ENCODE measurements at places on chromosomes 13 and 19.

DNA sequence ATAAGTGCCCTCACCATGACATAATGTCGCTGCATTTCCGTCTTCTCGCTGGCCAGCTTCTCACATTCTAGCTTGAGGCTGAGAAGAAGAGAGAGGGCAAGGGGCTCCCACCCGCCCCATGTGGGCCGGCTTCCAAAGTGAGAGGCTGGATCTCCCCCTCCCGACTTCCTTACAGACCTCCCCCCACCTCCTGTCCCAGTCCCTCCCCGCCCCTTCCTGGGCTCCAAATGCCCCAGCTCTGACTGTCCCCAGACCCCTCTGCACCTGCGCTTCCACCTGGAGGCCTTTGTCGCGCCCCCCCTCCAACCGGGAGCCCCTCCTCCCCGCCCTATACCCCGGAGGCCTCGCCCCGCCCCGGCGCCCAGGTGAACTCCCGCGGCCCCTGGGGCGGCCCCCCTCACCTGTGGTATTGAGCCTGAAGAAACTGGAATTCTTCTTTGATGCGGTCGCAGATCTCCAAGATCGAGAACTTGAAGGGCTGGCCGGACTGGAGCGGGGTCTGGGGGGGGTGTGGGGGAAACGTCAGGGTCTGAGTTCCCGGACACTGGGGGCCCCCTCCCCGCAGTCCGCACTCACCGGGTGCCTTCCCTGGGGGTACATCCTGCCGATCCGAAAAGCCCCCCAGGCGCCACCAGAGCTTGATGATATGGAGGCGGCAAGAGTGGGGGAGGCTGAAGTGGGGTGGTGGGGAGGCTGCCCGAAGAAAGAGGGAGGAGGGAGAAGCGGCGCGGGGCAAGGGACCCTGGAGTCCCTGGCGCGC is 595 bp downstream of the TLE2 start:
- no peak for DNase-seq

DNA sequence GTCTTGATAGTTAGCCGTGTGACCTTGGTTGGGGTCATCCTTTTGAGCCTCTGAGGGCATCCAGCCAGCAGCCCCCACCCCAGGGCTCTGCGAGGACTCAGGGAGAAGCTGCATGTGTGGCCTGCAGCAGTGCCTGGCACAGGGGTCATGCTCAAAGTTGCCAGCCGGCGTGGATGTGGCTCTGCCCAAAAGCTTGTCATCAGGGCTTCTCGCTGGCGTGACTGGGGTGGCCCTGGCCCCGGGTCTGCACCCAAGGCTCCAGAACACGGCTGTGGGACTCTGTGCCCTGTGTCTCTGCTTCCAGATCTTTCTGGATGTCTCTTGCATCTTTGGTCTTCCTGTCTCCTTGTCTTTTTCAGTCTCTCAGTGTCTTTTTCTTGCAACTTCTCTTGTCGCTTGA is 90.9 kb downstream of the RYR1 start:
- no peak for DNase-seq

GRCh38 chr13:39496506-39496905 is 106.5 kb downstream of the LHFPL6 start:
- no peak for DNase-seq

DNA sequence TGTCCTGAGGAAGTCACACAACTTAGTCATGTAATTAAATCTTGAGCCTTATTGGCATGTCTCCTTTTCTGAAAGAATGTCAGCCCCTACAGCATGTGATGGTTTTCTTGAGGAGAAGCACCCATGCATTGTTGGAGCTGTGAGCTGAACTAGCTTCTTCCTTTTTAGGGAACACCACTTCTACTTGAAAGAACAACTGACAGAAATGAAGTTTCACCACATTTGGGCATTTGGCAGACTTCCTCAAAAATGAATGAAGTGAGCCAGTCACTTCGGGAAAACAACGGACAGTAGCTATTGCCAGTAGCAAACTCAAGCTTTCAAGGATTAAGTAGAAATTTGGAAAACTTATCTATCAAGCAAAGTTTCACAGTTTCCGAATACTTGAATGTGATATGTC is 1351.3 kb downstream of the EFNB2 start:
- DNase-seq, result no peak

- no peak for DNase-seq
Measured at GRCh38 chr13:113526466-113527220, 36.1 kb upstream of the DCUN1D2 start.

DNA sequence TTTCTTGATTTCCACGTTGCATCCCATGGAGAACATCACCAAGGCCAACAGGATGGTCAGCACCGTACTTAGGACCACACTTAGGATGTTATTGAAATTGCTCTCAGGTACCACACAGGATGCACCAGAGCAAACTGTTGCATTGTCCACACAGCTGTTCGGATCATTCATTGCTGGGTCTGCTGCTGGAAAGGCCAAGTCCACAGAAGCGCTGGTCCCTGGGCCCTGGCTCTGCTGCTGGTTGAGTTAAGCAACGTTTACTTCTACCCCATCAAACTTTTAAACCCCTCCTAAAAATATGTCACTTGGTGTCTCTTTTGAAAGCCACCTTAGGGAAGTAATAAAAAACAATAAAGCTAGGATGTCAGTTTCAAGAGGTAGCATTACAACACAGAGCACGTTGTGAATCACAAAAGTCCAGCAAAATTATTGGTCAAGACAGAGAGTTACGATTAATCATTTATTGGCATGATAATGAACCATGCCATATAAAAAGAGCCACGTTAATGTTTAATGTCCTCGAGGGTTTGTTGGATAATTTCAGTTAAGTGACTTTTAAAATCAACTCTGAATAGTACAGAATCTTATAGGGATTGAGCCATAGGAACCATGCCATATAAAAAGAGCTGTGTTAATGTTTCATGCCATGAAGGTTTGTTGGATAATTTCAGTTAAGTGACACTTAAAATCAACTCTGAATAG is at the start of gene SLC10A2:
Gene SLC10A2, minus strand, starts transcription at position 339 of the 702 bp plus-strand sequence. Its CDS starts 168 bp downstream, at position 171.
- no peak for DNase-seq

- no peak for DNase-seq
Measured at GRCh38 chr13:26300140-26300539, 46.2 kb downstream of the CDK8 start.

- DNase-seq, result no peak
Measured at GRCh38 chr19:33514885-33515551, 6.6 kb downstream of the PEPD start.

DNA sequence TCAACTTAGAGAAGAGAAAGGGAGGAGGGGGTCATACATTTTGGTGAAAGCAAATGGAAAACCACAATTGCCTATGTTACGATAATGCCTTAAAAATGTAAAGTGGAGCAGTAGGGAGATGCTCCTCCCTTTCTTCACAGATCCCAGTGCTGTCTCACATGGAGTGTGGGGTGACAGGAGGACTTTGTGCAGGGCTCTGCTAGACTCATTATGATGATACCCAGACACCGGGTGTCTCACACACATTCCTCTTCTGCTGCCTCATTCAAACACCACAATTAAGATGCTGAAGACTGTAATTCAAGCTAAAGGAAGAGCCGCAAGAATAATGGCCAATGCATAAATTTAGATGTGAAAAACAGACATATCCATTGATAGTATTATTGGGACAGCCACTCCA is 150.6 kb downstream of the LHFPL6 start:
- no peak for DNase-seq

- no peak for DNase-seq
Measured at GRCh38 chr13:45702869-45703391, 810 bp downstream of the CBY2 start.

DNA sequence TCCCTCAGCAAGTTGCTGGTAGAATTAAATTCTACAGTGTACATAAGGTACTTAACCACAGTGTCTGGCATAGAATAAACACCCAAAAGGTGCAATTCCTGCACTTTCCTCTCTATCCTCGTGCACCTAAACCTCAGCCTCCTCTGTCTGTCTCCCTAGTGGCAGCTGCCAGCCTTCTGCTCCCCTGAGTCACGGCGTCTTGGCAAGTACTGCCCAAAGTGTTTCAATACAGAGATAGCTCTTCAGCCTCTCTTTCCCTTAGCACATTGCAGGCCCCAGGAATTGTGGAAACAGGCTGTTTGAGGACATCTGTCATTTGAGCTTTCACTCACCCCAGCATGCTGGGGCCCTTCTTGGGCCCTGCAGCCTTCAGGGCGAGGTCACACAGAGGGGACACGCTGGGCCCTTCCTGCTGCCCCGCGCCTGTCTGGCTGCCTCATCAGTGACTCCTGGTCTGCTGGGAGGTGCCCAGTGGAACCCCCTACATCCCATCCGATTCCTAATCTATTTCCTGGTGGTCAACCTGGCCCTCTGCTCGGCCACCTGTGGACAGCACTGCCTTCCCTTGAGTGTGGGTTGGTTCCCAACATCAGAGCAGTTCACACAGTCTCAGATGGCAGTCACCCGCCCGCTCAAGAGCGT is 19.3 kb downstream of the COL4A2 start:
- DNase-seq, result no peak

DNA sequence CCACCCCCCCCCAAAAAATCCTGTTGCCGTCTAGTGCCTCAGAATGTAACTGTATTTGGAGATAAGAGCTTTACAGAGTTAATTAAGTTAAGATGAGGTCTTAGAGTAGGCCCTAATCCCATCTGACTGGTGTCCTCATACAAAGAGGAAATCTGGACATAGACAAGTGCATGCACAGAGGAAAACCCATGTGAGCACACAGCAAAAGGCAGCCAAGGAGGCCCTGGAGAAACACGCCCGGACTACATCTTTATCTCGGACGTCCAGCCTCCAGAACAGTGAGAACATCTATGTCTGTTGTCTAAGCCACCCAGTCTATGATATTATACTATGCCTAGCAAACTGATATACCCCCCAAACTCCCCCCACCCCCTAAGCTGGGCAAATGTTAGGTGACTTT is 193.8 kb downstream of the KATNAL1 start:
- no peak for DNase-seq

All from activated gamma-delta T cell treated with Interleukin-2 at 50 U/mL for 16 hours (primary cell).